CMK (cell line): ENCODE measurements at places on chromosomes 13 and 19.

GRCh38 chr19:53254411-53255341 is at the start of gene ZNF677:
Gene ZNF677 (minus strand): TSS chr19:53254873. CDS start chr19:53251550, 3,323 bp downstream.
- no peak for DNase-seq

DNA sequence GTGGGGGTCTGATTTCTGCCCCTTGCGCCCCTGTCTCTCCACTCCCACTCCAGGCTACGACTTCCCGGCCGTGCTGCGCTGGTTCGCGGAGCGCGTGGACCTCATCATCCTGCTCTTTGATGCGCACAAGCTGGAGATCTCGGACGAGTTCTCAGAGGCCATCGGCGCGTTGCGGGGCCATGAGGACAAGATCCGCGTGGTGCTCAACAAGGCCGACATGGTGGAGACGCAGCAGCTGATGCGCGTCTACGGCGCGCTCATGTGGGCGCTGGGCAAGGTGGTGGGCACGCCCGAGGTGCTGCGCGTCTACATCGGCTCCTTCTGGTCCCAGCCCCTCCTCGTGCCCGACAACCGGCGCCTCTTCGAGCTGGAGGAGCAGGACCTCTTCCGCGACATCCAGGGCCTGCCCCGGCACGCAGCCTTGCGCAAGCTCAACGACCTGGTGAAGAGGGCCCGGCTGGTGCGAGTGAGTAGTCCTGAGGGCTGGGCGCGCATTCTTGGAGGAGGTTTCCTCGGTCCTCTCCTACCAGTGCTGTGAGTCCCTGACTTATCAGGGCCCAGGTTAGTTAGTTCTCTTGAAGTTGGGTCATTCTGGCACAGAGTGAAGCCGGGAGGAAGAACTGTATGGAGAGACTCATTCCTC is 12.7 kb downstream of the EHD2 start:
- no peak for DNase-seq

- DNase-seq: no peak
These were observed 288.9 kb downstream of the SHISA2 start for GRCh38 chr13:25762795-25763377.

GRCh38 chr19:38233740-38234251 is 9.8 kb upstream of the DPF1 start:
- no peak for DNase-seq

- DNase-seq: no peak
These were observed 16.2 kb downstream of the AKAP8L start for GRCh38 chr19:15402411-15403150.

GRCh38 chr13:103757361-103757760 is 691.1 kb upstream of the SLC10A2 start:
- DNase-seq: no peak

DNA sequence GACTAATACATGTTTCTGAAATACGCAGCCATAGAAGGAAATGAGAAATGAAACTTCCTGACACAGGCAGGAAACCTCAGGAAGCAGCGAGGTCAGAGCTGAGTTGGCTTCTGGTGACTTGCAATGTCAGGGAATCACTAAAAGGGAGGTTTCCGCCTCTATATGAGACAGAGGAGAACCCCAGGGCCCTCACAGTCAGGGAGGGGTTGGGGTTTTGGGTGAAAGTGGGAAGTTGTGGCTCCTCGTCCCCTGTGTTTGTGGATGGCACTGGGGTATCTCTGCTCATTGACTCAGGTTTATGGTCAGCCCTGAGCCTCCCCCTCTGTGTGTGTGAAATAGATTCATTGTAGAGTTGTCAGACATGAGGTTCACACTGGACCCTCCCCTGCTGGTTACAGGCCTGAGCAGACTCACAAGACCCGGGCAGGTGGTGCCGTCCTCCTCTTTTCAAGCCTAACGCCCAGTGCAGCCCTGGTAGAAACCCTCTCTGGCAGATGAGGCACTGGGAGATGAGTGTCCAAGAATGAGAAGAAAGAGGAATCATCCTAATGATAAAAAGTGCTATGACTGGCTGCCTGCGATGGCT is 5.5 kb upstream of the LILRA6 start:
- DNase-seq: no peak

DNA sequence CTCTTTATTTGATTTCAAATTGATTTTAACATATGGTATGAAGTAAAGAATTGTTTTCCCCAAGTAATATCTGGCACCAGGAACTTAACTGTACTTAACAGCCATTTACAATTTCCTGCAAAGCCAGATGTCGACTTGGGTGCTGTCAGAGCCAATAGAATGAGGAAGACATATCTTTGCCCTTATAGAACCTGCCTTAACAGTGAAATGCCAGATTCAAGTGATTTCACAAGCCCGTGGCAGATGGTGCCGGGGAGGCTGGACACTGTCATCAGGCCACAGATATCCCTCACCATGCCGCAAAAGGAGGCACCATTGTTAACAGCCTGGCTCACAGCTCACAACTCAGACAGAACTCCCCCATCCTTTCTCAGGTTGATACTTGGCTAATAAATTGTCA is 48.7 kb downstream of the ESD start:
- DNase-seq: no peak
